Calu3 (cell line): ENCODE measurements at places on chromosomes 5 and 9. TPM values are rescaled to one million over a fixed set of nuclear protein-coding genes. Genes with fewer than 3 reads are reported as not detected.

Gene TSSK1B
- not detected in 2 replicates for total RNA-seq

Gene ZNF189
- total RNA-seq: 20.1 and 21.5 TPM in 2 replicates

Gene CCDC180
- 3.0 and 6.3 TPM in 2 replicates for total RNA-seq

Gene EIF4EBP3
- total RNA-seq: 14.1 and 18.8 TPM in 2 replicates

Gene LCNL1
- total RNA-seq: 0.22 TPM in 1 of 2 replicates, not detected in the other

Gene C5orf52
- not detected in 2 replicates for total RNA-seq

Gene PITX1
- 12.1 and 12.9 TPM in 2 replicates for total RNA-seq

Gene WNT8A
- total RNA-seq: not detected in 2 replicates

Gene TRPM6
- total RNA-seq: not detected in 2 replicates

Gene ANKRD18B
- 30.5 and 30.8 TPM in 2 replicates for total RNA-seq

Gene AIF1L
- total RNA-seq: 24.3 and 27.2 TPM in 2 replicates

Gene FOXD1
- total RNA-seq: 6.4 and 7.8 TPM in 2 replicates

Gene TAF11L13
- not detected in 2 replicates for total RNA-seq

Gene RNF208
- 10.1 and 14.2 TPM in 2 replicates for total RNA-seq

Gene RNF183
- 0.76 and 1.5 TPM in 2 replicates for total RNA-seq

Gene SRA1
- total RNA-seq: 29.5 and 33.0 TPM in 2 replicates

Gene FBN2
- total RNA-seq: 0.22 and 0.31 TPM in 2 replicates

Gene CCDC192
- total RNA-seq: 2.1 and 2.5 TPM in 2 replicates

Gene NR2F1-AS1
- total RNA-seq: 16.8 and 20.9 TPM in 2 replicates

Gene CCDC152
- total RNA-seq: 15.7 and 16.3 TPM in 2 replicates

Gene SPRY4
- 23.6 and 29.4 TPM in 2 replicates for total RNA-seq

Gene SOHLH1
- total RNA-seq: not detected in 2 replicates

Gene DNAH5
- 4.2 and 5.8 TPM in 2 replicates for total RNA-seq

Gene SURF6
- total RNA-seq: 20.4 and 23.1 TPM in 2 replicates

Gene PCDHGA6
- 0.71 and 0.80 TPM in 2 replicates for total RNA-seq

Gene EIF4E1B
- total RNA-seq: not detected in 2 replicates

Gene ADAMTS12
- 1.2 TPM in 2 replicates for total RNA-seq

Gene PCDHA13
- total RNA-seq: 2.0 and 2.3 TPM in 2 replicates

Gene HAUS6
- total RNA-seq: 15.4 and 15.7 TPM in 2 replicates

Gene PDGFRB
- not detected in 2 replicates for total RNA-seq

Gene SPOCK1
- total RNA-seq: 3.2 and 3.3 TPM in 2 replicates

Gene GAPT
- not detected in 2 replicates for total RNA-seq

Gene TAS2R1
- total RNA-seq: not detected in 2 replicates

Gene SPAG8
- 0.97 and 1.2 TPM in 2 replicates for total RNA-seq

Gene ELP1
- 12.8 and 17.9 TPM in 2 replicates for total RNA-seq

Gene SLC6A3
- total RNA-seq: not detected in 2 replicates

Gene P4HA2
- total RNA-seq: 45.1 and 51.8 TPM in 2 replicates

Gene REXO4
- total RNA-seq: 23.4 and 25.8 TPM in 2 replicates

Gene NTRK2
- total RNA-seq: 1.5 and 2.1 TPM in 2 replicates

Gene CSF1R
- total RNA-seq: not detected in 2 replicates

Gene PCDHB2
- total RNA-seq: 0.24 TPM in 1 of 2 replicates, not detected in the other

Gene PPP2R2B
- 1.2 TPM in 1 of 2 replicates, not detected in the other for total RNA-seq

Gene FOXD4L4
- 1.5 and 1.8 TPM in 2 replicates for total RNA-seq

Gene TPPP
- 0.38 and 0.51 TPM in 2 replicates for total RNA-seq

Gene TMEM252
- total RNA-seq: not detected in 2 replicates

Gene PCDHGB6
- 9.6 and 13.4 TPM in 2 replicates for total RNA-seq

Gene CCNO
- 10.1 and 12.5 TPM in 2 replicates for total RNA-seq

Gene F2RL2
- total RNA-seq: not detected in 2 replicates

Gene C1QTNF2
- not detected in 2 replicates for total RNA-seq

Gene TLX3
- total RNA-seq: 6.0 and 6.5 TPM in 2 replicates

Gene PCA3
- total RNA-seq: not detected in 2 replicates

Gene PFDN1
- 67.5 and 71.9 TPM in 2 replicates for total RNA-seq

Gene LHX6
- 0.97 TPM in 1 of 2 replicates, not detected in the other for total RNA-seq

Gene C5
- 9.2 and 12.3 TPM in 2 replicates for total RNA-seq

Gene PRR16
- 1.5 and 2.9 TPM in 2 replicates for total RNA-seq

Gene PTPDC1
- 7.6 and 8.2 TPM in 2 replicates for total RNA-seq

Gene TMEM232
- total RNA-seq: 1.6 and 2.0 TPM in 2 replicates

Gene ANKRD31
- 1.5 and 1.7 TPM in 2 replicates for total RNA-seq

Gene ZDHHC11B
- total RNA-seq: 2.2 and 3.0 TPM in 2 replicates
